ENCODE measurements at places on chromosomes 11 and 22. TPM values are rescaled to one million over a fixed set of nuclear protein-coding genes. Genes with fewer than 3 reads are reported as not detected.
A peak's percentile ranks its signal among the peaks of the same experiment; 100 is the strongest.

GRCh38 chr11:55967914-55968313 lies 1.8 kb downstream of the OR10AG1 start:
- H3K27me3 ChIP-seq, result no peaks in the 10 kb centered on the region
- no peaks in the 10 kb centered on the region for H3K4me1 ChIP-seq
- DNase-seq, result no peak

- H3K27me3 ChIP-seq, result no peaks in the 10 kb centered on the region
- no peak overlapping the region for H3K4me3 ChIP-seq
- no peak overlapping the region for H3K27ac ChIP-seq
- DNase-seq, result no peak
Observed at GRCh38 chr11:65945941-65946558, 770 bp downstream of the TSGA10IP start.

DNA sequence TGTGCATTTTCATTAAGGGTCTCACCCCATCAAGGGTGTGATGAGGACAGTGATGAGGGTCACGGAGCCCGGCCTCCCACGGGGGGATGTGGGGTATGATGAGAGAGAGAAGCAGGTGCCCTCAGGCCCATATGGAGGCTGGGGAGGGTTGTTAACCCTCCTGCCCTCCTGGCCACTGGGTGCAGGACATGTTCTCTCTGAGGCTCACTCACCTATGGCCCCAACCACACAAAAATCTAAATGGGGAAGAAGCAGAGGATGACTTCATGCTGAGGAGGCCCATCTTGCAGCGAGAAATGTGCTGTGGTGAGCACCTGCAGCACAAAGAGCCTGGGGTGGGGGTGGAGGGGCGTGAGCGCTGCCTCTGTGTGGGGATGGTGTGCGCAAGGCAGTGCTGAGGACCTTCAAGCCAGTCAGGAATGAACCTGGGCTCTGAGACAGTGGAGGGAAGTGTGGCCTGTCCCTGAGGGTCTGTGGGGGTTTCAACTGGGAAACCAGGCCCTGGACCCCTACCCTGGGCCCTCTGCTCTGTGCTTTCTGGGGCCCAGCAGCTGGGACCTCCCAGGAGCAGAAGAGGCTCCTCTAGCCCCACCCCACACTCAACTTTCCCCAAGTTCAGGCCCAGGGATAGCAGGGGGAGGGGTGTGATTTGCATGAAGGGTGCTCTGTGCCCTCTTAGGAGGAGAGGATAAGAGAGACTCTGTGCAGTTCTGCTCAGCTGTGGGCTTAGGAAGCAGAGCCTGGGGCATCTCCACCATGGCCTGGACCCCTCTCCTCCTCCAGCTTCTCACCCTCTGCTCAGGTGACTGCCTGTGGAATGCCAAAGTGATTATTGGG lies 43.0 kb upstream of the TOP3B start:
- H3K36me3 ChIP-seq, result no peaks in the 10 kb centered on the region
- no peaks in the 10 kb centered on the region for H3K4me1 ChIP-seq
- no peaks in the 10 kb centered on the region for H3K27me3 ChIP-seq
- no peak for DNase-seq
- no peak overlapping the region for H3K4me3 ChIP-seq

- peaks cover 54% of the 10 kb centered on the region for H3K4me1 ChIP-seq
- no peak for DNase-seq
- H3K4me3 ChIP-seq, result no peak overlapping the region
- no peaks in the 10 kb centered on the region for H3K27me3 ChIP-seq
Observed at GRCh38 chr11:120340529-120340928, 4.3 kb downstream of the ARHGEF12 start.

- no peak overlapping the region for H3K4me3 ChIP-seq
- no peaks in the 10 kb centered on the region for H3K27me3 ChIP-seq
- no peaks in the 10 kb centered on the region for H3K4me1 ChIP-seq
- no peaks in the 10 kb centered on the region for H3K36me3 ChIP-seq
- H3K27ac ChIP-seq, result no peak overlapping the region
Observed at GRCh38 chr11:31254415-31254814, 115.1 kb downstream of the DCDC1 start.

DNA sequence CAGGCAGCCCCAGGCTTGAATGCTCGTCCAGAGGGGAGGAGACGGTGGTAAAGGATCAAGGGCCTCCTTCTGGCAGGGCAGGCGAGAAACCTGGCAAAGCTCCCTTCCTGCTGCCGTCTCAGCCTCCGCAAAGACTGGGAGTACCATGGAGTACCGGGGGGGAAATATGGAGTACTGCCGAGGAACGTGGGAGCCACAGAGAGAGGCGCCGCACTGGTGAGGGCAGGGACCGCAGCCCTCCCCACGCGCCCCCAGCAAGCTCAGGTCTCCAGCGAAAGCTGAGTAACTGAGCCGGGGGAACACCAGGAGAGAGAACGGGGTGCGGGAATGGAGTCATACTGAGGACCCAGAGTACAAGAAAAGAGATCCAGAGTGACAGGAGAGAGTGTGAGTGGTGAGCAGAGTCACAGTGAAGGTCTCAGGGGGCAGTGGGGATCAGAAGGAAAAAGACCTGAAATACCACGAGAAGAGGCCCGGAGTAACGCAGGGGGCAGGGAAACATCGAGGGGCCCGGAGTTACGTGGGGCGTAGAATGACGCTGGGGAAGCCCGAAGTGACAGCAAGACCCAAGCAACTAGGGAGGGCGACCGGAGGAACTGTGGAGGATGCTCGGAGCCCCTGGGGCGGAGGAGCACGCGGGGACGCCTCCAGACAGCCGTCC lies 740 bp downstream of the EML3 start:
- H3K4me1 ChIP-seq, result peaks cover 27% of the 10 kb centered on the region
- peak overlapping the region; percentile 67 for H3K4me3 ChIP-seq
- H3K27ac ChIP-seq, result peak overlapping the region; percentile 75
- no peak for DNase-seq
- H3K27me3 ChIP-seq, result no peaks in the 10 kb centered on the region

GRCh38 chr11:12176410-12176809 lies 66.0 kb downstream of the MICAL2 start:
- H3K4me1 ChIP-seq, result no peaks in the 10 kb centered on the region
- DNase-seq, result no peak
- H3K27ac ChIP-seq, result no peak overlapping the region
- H3K4me3 ChIP-seq, result no peak overlapping the region

GRCh38 chr11:61963016-61963281 lies 4.5 kb downstream of the FTH1 start:
- peaks cover 15% of the 10 kb centered on the region for H3K36me3 ChIP-seq
- no peaks in the 10 kb centered on the region for H3K27me3 ChIP-seq
- peak; percentile 34 for DNase-seq
- no peak overlapping the region for H3K4me3 ChIP-seq

GRCh38 chr11:116162886-116163230 lies 609.9 kb downstream of the BUD13 start:
- H3K27me3 ChIP-seq, result no peaks in the 10 kb centered on the region
- no peak overlapping the region for H3K27ac ChIP-seq
- H3K36me3 ChIP-seq, result no peaks in the 10 kb centered on the region
- no peak overlapping the region for H3K4me3 ChIP-seq

The CASP5 gene
- 0.27 TPM for total RNA-seq

The SCUBE2 gene
- 0.22 TPM for total RNA-seq

The VWCE gene
- total RNA-seq, result 37.1 TPM

The FAM83F gene
- total RNA-seq, result 4.5 TPM
